ENCODE measurements at places on chromosomes 7 and 10.

- DNase-seq, result no peak
These were observed 13.6 kb downstream of the CNPY1 start for GRCh38 chr7:155532792-155533119.

- DNase-seq, result no peak
These were observed 16.4 kb upstream of the PDSS1 start for GRCh38 chr10:26681076-26681475.

- no peak for DNase-seq
These were observed 38.0 kb upstream of the TMEM196 start for GRCh38 chr7:19811386-19811785.

DNA sequence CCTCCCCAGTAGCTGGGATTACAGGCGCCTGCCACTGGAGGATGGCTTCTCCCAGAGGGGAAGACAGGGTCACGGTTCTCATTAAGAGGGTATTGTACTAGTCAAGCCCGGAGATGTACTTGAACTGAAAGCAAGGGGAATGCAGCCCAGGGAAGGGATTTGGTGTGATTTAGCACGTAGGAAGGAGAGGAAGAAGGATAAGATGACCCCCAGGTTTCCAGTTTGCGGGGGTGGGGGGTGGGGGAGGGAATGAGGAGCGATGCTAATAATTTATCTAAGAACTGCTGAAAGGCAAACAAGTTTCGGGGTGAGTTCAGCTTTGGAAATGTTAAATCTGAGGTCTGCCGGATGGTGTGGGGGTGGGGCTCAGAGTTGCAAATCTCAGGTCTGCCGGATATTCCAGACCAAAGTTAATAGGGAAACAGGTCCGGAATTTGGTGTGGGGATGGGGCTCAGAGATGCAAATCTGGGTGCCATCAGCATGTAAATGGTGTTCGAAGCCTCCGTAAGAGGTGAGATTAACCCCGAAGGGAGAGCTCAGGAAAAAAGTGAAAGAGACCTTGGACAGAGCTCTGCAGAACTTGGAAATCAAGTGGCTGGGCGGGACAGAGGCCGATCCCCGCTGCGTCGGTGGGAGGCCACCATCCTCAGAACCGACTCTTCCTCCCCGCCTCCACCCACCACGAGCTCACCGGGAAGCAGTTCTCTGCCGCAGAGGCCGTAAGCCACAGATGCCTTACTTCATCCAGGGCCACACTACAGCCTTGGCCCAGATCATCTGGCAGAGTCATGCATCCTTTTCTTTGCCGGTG is 1.6 kb upstream of the SEPHS1 start:
- DNase-seq, result no peak

Measured in activated T-helper 1 cell treated with Interleukin-2 at 50 U/mL for 16 hours (primary cell).